Fibroblast of the aortic adventitia (primary cell): ENCODE measurements at places on chromosomes 5 and 9.

- DNase-seq, result no peak
These were observed 1.6 kb upstream of the MGAT1 start for GRCh38 chr5:180804129-180804618.

DNA sequence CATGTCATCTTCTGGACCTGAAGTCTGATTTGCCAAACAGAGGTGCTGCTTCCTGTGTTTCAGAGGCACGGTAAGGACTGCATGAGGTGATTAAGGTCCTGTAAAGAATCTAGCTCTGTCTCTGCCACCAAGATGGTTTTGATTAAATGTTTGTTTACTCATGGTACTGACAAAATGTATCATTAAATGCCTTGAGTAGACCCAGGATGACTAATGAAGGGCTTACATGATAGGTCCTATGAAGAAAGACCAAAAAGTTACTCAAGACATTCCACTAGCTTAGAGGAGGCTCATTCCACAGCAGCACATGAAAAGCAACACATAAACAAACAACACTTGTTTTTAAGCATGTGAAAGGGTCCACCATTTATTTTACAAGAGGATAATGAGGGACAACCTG lies 100.9 kb downstream of the BOD1 start:
- peak; percentile 76 for DNase-seq

- no peak for DNase-seq
These were observed 18.6 kb downstream of the HOMER1 start for GRCh38 chr5:79495311-79495710.

DNA sequence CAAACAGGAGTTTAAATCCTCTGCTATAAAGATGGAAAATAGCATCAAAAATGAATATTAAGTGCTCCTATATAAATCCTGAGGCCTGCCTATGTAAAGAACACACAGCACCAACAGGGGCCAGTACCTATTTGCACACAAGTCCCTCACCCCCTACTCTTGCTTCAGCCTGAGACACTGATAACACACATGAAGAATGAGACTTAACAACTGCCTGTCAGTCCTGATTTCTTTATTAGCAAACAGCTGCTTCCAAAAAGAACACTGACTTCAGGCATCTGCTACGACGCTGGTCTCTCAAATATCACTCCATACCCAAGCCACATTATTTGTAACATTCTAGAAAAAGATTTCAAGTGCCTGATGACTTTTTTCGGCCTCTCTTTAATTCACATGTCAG lies 55.5 kb downstream of the MYO10 start:
- DNase-seq, result no peak

DNA sequence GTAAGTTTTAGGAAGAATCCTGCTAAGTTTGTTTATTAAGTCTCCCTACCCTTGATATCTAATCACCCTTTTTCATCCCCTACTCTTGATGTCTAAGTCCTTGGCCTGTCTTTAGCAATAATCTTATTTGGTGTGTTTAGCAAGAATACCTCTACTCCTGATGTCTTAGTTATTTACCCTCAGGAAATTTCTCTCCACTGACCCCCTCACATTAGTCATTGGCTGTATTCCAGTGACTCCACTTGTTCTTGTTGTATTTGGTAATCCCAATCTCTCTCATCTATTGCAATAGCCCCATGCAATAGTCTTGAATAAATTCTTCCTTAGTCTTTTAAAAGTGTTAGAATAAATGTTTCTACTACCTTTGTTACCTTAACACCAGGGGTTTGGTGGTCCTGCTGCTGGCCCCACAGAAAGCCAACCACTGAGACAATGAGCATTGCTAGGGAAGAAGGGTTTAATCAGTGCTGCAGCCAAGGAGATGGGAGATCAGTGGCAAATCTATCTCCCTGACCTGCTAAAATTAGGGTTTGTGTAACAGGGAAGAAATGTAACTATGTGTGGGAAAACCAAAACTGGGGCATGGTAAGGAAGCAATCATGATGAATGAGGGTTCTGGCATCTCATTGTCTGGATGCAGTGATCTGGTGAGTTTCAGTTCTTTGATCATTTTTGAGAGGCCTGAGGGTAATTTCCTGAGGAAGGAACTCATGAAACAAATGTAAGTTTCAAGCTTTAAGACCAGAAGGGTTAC lies 236.4 kb upstream of the DAB2 start:
- peak; percentile 32 for DNase-seq

DNA sequence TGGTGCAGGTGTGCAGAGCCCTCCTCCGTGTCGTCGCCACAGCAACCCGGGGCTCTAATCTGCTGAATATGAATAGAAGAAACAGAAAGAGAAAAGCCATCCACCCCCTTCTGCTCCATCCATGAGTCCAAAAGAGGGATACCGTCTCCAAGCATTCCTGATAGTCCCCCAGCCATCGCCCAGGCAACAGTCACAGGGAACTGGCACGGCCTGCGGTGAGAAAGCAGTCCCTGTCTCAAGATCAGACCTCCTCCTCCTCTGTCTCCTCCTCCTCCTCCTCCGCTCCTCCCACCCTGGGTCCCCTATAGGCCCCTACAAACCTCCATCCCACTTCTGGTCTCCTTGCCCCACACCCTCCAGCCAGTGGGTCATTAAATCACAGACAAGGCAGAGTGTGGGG lies 308.1 kb upstream of the MPDZ start:
- no peak for DNase-seq

DNA sequence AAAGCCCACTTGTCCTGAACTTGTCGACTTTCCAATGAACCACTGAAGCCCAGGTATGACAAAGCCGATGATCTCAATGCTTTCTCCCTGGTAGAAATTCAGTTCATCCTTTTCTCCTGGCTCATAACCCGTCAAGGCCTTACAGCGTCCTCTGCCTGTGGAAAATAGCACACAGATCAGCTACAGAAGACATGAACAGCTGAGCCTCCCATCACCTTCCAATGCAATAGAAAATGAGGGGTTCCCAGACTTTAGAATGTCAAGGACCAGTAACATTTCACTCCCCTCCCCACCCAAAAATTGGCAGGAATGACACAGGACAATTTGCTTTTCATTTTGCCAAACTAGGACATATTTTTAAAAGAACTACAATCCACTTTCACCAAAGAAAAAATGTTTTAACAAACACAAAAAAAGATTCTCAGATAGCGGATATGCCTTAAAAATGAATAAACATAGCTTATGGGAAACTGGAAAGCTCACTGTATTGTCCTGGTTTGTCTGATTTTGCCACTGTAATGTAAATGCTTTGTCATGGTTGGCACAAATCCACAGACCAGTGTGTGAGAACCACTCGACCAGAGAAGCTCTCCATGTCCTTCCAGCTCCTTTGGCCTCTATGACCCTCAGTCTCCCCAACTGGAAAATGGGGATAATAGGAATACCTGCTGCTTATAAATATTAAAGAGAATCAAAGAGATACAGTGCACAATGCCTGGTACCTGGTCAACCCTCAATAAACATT lies 24.4 kb downstream of the SH3TC2 start:
- DNase-seq, result peak; percentile 57

DNA sequence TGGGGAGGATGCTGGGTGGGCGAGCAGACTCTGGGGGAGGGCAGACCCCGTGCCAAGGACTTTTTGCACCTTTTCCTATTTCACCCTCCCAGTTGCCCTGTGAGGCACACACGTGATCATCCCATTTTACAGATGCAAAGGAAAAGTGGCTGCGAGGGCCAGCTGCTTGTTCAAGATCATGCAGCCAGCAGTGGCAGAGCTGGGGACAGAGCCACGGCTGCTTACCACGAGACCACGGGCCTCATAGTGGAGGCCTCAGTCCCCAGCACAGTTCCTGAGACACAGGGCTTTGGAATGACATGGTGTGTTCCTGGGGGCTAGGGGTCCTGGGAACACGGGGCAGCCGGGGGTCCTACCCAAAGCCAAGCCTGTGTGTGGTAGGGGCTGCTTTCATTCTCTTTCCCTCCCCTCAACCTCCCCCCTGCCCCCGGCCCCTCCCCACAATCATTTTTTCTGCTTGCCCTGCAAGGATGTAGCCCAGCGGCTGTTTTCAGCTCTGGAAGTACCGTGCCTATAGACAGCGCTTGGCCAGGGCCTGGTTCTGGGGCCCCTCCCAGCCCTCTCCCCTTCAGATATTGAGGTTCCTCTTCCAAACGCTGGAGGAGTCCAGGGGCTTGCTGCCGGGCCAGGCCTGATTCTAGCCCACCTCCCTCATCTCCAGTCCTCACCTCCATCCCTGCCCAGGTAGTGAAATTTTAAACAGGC lies 58.5 kb upstream of the IER5L start:
- DNase-seq, result no peak

DNA sequence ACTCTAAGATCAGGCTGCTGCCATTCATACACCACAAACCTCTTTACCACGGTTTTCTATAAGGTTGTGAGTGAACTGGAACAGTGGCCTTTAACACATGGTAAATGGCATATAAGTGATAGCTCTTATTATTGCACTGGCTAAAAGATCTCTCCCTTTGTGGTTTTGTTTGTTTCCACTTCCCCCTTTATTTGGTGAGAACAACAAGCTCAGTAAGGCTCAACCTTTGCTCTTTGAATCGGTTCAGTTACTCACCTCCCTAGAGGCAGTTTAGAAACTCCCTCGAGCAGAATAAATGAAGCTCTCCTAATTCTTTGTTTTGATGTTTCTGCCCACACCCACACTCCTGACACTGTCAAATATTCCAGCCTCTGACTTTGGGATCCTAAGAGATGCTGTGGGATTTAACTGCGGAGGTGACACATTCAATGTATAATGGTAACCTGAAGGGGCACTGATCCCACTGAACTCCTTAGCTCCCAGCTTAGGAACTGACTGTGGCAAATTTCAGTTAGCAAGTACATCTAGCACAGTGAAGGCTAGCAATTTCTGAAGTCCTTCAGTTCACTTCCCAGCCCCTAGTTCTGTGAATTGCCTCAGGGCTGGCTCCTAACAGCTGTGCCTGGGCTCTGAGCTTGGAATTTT lies 22.5 kb upstream of the RAD23B start:
- DNase-seq, result no peak

DNA sequence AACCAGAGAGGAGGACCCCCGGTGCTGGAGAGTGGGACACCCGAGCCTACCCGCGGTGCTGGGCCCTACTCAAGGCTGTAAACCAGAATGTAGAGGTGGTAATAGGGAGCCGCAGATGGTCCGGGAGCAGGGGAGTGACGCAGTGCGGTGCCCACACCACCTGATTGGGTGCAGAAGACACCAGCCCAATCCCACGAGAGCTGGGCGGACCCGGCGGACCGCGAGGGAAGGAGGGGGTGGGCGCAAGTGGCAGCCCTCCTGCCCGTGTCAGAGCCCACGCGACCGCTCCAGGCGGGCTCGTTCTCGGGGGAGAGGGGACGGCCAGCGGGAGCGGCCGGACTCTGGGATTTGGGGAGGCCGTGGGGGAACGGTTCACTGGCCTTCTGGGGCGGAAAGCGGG lies 71.2 kb downstream of the C9orf50 start:
- DNase-seq, result peak; percentile 51

DNA sequence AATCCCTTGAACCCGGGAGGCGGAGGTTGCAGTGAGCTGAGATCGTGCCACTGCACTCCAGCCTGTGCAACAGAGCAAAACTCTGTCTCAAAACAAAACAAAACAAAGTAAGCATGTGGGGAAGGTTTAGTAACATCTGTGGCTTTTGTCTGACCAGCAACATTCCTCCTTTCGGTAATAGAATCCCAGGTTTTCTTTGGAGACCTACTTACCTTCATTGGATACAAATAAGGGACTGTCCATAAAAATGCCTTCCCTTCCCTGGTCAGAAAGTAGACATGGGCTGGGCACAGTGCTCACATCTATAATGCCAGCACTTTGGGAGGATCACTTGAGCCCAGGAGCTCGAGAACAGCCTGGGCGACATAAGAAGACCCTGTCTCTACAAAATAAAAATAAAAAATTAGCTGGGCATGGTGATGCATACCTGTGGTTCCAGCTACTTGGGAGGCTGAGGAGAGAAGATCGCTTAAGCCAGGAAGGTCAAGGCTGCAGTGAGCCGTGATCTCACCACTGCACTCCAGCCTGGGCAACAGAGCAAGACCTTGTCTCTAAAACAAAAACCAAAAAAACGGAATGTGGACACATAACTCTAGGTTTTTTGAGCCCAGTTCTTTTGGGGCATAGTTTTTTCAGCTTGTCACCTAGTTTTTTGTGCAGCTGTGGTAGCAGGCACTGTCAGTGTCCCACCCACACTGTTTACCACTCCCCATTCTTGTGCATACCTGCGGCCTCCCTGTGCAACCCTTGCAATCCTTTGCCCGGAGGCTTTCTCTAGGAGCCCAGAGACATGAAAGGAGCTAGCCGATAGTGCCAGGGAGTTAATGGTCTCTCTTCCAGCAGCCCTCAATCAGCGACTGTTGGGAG lies 9.0 kb upstream of the SPINK4 start:
- DNase-seq, result no peak

GRCh38 chr5:142976861-142977260 lies 206.7 kb downstream of the ARHGAP26 start:
- DNase-seq, result no peak

- peak; percentile 55 for DNase-seq
These were observed 32.5 kb upstream of the GNAQ start for GRCh38 chr9:78064075-78064474.

- DNase-seq, result no peak
These were observed 884.0 kb upstream of the ACO1 start for GRCh38 chr9:31500422-31500821.

DNA sequence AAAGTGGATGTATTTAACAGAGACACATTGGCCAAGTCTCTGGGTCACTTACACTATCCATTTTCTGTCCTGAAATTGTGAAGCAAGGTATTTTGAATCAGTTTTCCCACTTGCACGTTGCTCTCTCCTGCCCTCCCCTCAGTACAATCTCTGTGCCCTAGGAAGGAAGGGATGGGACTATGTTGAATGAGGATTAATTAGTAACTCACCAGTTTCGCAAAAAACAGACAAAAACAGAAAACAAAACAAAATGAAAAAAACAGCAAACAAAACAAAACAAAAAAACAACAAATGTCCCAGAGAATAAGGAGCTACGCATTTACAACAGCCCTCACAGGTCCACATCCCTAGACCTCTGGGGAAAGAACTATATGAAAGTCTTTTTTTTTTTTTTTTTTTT lies 1.1 kb upstream of the CD14 start:
- DNase-seq, result no peak

DNA sequence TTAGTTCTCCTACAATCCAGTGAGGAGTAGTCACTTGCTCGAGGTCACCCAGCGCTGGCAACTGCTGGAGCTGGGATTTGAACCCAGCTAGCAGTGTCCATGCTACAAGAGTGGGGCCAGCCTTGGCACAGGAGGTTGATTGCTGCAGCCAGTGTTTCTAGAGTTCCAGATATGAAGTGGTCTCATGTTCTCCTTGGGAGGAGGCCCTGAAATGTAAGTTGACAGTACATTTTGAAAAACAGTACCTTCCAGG lies 802 bp downstream of the CCDC107 start:
- peak; percentile 64 for DNase-seq

DNA sequence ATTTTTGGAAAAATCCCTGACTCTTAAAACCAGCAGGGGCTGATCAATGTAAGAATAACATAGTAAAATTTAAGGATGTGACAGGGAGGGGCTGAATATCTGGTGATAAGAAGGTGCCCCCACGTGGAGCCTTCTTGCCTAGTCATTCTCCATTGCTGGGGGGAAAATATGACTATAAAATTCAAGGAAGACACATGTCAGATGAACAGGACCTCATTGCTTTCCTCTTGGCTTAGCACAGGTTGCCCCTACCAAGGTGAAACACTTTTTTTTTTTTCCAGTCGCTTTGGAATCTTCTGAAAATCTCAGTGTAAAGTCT lies 310.9 kb downstream of the EFNA5 start:
- no peak for DNase-seq

- no peak for DNase-seq
These were observed 89.6 kb upstream of the SGCD start for GRCh38 chr5:156237361-156237760.

GRCh38 chr9:89077519-89077918 lies 86.3 kb downstream of the S1PR3 start:
- DNase-seq, result no peak

GRCh38 chr5:127997201-127997704 lies 86.3 kb upstream of the SLC12A2 start:
- peak; percentile 92 for DNase-seq

- DNase-seq, result no peak
These were observed 63.8 kb downstream of the VAV2 start for GRCh38 chr9:133928248-133928764.
